AG04450 (cell line): ENCODE measurements at places on chromosomes 2 and 18.

GRCh38 chr2:189252991-189253675 lies 73.6 kb upstream of the COL5A2 start:
- no peak for DNase-seq

GRCh38 chr2:72892506-72893173 lies 5.4 kb downstream of the SPR start:
- DNase-seq = peak; percentile 48

- DNase-seq = peak; percentile 68
These were observed 173.3 kb upstream of the ERBB4 start for GRCh38 chr2:212711856-212712255.

- DNase-seq = no peak
These were observed 102.9 kb downstream of the BCL2 start for GRCh38 chr18:63216516-63217311.

- no peak for DNase-seq
These were observed 66.7 kb upstream of the SLC39A10 start for GRCh38 chr2:195590199-195590860.

DNA sequence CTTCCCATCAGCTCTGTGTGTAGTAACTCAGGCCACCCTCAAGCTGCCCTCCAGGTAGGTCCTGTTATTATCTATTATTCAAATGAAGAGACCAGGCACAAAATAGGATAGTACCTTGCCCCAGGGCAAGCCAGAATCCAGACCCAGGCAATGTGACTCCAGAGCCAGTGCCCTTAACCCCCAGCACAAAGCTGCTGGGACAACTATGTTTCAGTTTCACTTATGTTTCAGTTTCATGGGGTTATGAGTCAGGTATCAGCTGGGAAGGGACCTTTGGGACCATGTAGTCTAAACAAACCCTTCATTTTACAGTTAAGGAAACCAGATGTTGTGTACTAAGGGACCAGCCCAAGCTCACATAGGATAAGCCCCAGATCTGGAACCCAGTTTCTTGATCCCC lies 10.0 kb downstream of the HK2 start:
- DNase-seq = no peak

GRCh38 chr18:36047521-36047920 lies 19.8 kb downstream of the RPRD1A start:
- DNase-seq = no peak

DNA sequence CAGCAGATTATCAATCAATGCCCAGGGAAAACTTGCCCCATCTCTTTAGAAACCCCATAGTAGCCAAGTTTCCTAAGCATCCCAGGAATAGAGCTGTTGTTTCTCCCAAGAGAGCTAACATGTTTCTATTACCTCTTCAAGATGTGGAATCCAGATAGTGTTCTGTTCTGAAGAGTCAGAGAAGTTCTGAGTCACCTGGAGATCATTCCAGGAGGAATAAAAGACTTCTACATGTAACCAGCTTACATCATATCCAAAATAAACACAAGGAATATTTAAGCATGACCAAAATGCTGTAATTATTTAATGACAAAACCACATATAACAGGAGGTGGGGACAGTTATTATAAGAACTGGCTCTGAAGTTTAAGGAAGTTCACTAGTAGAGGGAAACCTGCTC lies 51.0 kb upstream of the GORASP2 start:
- no peak for DNase-seq

DNA sequence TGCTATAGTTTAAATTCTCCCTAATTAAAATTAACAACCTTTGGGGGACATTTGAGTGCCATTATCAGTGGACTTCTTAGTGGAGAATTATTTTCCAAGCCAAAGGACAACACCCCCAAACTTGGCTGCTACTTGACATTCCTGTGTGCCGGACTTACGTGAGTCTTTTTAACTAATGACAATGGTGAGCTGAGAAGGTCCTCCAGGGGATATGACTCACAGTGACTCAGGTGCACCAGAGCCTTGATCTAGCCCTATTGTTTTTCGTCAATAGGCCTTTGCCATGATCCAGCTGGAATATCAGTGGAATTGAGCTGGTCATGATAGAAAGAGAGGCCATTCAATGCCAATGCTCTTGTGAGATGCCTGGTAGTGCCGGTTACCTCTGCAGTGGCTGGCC lies 118.1 kb upstream of the CXCR4 start:
- no peak for DNase-seq

GRCh38 chr2:158926478-158926948 lies 41.9 kb upstream of the TANC1 start:
- DNase-seq = no peak

GRCh38 chr2:232894746-232895145 lies 24.7 kb downstream of the SNORC start:
- no peak for DNase-seq
